Activated CD4-positive, alpha-beta T cell treated with anti-CD3 and anti-CD28 coated beads, Interleukin-2, amount 10 ng/mL, durations not matched to agents 7 days and 5 days (primary cell): ENCODE measurements at places on chromosomes 3 and 15. TPM values are rescaled to one million over a fixed set of nuclear protein-coding genes. Genes with fewer than 3 reads are reported as not detected.
A peak's percentile ranks its signal among the peaks of the same experiment; 100 is the strongest.

GRCh38 chr3:186719945-186720739 is 3.0 kb downstream of the KNG1 start:
- no peak for DNase-seq

GRCh38 chr15:77224352-77224751 is 153.4 kb upstream of the TSPAN3 start:
- no peak for DNase-seq

DNA sequence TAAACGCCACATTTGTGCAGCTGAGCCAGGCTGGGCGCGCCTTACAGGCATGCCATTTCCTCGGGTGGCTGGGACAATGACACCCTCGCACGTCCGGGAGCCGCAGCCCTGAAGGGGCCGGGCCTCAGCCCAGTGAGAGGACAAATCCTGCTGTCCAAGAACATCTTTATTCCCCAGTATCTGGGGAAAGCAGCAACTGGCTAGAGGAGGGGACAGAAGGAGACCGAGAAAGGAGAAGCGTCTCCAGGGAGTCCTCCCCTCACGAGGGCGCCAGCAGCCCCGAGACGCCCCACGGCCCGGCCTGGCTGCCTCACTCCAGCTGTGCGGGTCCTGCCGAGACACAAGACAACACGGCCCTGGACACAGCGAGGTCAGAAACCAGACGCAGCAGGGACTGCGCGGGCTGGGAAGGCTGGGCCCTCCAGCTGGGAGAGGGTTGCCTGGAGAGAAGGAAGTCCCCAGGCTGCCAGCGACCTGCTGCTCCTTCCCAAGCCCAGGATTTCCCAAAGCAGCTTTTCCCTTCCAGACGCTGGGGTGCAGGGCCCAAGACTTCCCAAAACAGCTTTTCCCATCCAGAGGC is 130.2 kb downstream of the CHSY1 start:
- peak; percentile 69 for DNase-seq

GRCh38 chr15:36742696-36743095 is 163.3 kb downstream of the CDIN1 start:
- DNase-seq = no peak

DNA sequence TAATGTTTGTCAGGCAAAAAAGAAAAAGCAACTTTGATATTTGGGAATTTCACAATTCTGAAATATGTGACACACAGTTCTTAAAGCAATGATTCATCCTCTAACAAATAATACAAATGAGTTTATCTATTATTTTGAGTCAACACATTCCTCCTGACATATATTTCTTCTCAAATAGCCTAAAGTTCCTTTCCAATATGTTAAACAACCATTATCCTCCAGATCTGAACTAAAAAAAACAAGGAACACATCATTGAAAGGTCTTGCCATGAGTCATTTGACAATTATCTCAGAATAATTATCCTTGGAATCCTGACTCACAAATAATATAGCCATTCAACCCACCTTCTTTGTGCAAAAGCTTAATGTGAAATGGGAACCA is 208.7 kb upstream of the CDIN1 start:
- no peak for DNase-seq

Gene IL17RC
- 0.32 TPM for total RNA-seq

Gene SCN5A
- total RNA-seq = not detected

GRCh38 chr3:186515125-186515524 is 29.1 kb downstream of the CRYGS start:
- DNase-seq = peak; percentile 64

DNA sequence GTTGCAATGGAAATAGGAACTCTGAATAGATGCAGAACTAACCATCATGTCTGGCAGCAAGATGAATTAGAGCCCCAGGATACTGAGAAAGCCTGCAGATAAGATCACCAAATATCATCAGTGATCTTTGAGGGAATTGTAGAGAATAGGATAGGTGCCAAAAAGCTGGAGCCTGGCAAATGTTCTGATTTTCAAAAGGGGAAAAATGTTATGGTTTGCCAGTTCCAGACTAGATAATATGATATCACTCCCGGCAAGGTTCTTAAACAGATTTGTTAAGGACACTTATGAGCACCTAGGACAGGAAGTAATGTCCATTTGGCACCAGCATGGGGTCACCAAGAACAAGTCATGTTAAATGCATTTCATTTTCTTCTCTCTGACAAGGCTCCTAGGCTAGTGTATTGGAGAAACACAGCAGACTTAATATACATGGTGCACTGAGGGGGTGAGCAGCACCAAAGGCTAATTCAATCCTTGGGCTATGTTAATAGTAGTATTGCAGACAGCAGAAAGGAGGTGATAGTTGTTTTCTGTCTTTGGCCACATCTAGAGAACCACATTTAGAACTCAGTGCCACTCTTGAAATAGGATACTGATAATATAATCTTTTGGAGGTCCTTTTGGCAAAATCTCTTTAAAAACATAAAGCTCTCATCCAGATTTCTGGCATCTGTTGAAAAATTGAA is 4.8 kb downstream of the SRGAP3 start:
- no peak for DNase-seq

DNA sequence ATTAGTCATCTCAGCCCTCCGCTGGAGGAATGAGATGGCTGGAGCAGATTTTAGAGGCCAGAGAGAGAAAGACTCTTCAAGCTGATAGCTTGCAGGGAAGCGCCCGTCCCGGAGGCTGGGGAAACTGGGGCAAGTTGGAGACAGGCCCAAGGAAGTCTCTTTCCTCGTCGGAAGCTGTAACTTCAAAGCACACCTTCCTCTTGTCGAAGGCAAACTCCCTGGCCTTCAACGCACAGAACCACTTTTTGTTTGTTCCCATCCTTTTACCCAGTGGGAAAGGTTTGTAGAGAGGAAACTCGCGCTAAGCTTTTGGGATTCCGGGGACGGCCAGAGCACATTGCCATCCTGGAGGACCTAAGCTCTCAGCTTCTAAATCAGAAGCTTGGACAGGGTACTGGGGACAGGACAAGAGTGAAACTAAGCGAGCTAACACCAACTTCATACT is 900 bp upstream of the EOMES start:
- DNase-seq = no peak

Gene THUMPD3
- 46.6 TPM for total RNA-seq

Gene KCTD6
- total RNA-seq = 7.7 TPM
